HCT116 (cell line): ENCODE measurements at places on chromosomes 4 and X. TPM values are rescaled to one million over a fixed set of nuclear protein-coding genes. Genes with fewer than 3 reads are reported as not detected.

MAGED4 gene
- total RNA-seq, result not detected

PIN4 gene
- total RNA-seq, result 9.5 TPM

EXOC1L gene
- total RNA-seq, result not detected

TCEAL7 gene
- 0.20 TPM for total RNA-seq

DNA sequence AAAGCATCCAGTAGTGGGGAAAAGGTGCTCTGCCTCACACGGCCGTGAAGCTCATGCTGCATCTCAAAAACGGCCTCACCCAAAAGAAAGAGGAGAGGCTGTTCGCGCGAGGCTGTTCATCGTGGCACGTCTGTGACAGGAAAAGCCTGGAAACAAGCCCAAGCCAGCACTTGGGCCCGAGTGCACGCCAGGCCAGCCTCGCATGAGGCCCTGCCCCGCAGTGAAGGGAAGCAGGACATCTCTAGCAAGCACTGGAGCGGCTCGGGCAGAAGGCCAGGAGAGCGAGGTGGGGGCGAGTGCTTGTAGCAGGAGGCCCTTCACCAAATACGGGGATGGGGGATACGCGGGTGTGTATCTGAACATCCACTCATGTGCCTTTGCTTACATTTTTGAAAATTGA is 39.9 kb upstream of the MXD4 start:
- DNase-seq, result no peak

DNA sequence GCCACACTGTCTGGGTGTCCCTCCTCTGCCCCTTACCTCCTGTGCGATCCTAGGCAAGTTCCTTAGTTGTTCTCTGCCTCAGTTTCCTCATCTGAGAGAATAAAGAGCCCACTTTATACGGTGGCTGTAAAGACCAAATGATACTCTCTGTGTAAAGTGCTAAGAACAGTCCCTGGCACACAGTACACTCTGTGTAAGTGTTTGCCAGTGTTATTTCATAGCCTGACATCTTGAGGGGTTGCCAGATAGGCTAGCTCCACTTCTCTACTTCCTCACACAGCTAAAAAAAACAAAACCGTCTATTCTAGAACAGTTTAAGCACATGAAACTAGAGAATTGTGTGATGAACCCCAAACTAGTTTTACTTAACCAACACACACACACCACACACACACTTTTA is 17.1 kb downstream of the SPON2 start:
- DNase-seq, result no peak

DNA sequence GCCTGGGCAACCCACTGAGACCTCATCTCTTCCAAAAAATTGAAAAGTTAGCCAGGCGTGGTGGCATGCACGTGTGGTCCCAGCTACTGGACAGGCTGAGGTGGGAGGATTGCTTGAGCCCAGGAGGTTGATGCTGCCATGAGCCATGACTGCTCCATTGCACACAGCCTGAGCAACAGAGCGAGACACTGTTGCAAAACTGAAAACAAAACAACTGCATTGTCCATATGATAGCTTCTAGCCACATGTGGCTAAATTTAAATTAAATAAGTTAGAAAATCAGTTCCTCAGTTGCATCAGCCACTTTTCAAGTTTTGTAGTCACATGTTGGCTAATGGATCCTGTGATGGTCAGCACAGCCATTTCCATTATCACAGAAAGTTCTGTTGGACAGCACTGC is 67.9 kb downstream of the GAB1 start:
- DNase-seq, result no peak

DNA sequence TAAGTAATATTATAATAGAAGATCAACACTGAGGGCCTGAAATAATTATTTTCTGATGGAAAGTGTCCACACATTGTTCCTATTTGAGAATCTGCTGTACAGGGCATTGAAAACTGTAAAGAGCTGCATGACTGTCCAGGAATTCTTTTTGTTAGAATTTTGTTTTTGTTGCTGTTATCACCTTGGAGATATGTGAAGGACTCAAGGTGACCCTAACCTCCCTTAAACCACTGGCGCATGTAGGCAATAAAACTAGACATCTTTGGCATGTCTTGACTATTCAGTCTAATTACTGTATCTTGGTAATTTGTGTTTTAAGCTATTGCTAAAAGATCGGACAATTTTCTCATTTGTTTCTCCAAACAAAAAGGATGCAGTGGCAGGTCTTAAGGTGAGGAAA is 55.5 kb upstream of the SMIM10 start:
- DNase-seq, result no peak

DNA sequence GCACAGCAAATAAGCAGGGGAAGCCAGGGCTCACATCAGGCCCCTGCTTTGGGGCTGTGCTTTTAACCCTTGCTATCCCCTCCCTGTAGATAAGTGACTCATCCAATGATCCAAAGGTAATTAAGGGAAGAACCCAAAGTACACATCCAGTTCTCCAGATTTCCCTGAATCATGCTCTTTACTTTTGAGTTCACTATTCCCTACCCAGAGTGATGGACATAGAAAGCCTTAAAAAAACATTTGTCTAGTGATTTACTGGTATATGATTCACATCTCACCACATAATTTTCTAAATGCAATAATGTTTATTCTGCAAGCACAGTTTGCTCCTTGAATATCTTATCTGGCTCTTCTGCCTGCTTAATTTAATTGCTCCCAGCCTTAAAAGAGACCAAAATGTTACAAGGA is 136.2 kb downstream of the PPP3CA start:
- no peak for DNase-seq

GRCh38 chrX:4110964-4111363 is 397.5 kb upstream of the PRKX start:
- no peak for DNase-seq

DNA sequence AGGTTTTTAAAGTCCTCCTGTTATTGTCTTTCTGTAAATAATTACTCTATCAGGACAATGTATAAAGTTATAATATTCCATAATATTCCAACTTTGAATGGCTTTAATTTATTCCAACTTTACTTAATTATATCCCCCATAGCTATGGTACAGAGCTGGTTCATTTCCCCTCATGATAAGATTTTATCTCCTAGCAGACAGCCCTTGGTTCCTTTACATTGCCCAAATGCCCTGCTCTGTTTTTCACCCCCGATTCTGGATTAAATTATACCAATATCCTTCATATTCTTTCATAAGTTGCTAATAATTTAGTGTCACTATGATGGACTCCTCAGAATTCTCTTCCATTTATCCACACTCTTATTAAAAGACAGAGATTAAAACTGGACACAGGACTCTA is 340.5 kb downstream of the MAPK10 start:
- DNase-seq, result no peak

DNA sequence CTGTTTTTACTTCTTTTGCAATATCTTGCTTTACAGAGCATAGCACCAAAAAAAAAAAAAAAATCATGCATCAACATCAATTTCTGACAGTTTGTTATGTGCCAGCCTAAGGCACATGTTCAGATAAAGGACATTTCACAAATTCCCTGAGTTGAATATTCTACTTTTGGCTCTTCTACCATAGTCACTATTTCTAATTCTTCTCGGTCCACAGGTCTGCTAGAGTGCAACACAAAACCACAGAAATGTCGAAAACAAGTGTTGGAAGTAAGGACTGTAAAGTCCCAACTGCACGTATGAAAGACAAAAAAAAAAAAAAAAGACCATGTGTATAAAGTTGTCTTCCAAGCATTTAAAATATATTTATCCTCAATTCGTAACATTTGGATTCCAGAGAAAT is 494.2 kb upstream of the INTU start:
- DNase-seq, result no peak

- DNase-seq, result no peak
Measured at GRCh38 chr4:29079260-29079659, 1640.9 kb upstream of the PCDH7 start.
